CD8-positive, alpha-beta memory T cell (primary cell): ENCODE measurements at places on chromosomes 7 and 10.
A peak's percentile ranks its signal among the peaks of the same experiment; 100 is the strongest.

DNA sequence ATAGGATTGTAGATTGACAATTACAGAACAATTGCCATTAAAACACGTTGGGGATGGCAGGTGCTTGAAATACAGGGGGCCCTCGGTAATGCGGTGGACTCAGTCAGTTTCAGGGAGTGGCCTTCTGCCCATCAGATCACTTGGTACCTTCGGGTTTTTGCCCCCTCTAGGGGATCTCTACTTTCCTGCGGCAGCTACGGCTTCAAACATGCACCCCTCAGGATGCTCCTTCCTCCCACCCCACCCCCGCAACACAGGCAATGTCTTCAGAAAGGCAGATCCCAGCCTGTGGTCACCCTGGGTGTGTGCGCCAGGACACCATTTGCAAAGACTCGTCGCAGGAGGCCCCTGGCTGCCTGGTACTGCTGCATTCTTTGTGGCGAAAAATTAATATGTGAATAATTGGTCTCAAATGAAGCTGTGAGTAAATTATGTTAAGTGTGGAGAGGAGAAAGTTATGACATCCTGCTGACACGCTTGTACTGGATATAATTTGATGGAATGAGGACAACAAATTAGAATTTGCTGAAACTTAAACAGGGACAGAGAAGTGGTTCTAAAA is 431.0 kb upstream of the MKI67 start:
- DNase-seq: no peak

DNA sequence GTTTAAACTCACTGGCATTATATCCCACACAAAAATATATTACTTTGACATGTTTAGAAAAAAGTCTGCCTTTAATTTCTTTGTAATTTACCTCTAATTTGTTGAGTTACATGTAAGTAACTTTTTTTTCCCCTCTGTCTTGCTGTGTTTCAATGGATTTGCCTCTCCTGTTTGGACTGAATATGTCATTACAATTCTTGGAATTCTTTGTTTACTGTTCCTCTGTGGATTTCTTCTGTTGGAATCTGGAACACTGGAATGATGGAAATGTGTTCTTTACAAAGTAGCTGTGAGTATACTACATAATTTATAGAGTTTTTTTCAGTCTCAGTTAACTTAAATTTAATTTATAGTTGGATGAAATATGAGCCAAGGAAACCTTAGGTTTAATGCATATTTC is 30.4 kb downstream of the SEPTIN7 start:
- DNase-seq: no peak

DNA sequence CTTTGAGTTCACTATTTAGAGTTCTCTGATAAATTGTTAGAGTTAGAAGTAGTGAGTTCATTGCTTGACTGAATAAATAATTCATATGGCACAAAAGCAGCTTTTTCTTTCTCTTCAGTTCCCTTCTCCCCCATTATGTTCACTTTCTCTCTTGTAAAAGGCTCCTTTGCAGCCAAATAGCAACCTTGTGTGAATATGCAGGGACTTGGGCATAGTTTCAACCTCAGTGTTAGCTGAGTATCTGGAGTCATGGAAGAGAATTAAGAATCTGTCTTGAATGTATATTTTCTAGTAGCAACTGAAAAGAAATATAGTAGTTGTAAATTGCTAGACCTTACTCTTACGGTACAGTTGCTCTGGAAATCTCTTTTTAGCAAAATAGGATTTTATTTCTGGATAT is 31.9 kb downstream of the ZEB1 start:
- no peak for DNase-seq

- DNase-seq: no peak
Observed at GRCh38 chr10:116538456-116538855, 7.3 kb upstream of the PNLIP start.

DNA sequence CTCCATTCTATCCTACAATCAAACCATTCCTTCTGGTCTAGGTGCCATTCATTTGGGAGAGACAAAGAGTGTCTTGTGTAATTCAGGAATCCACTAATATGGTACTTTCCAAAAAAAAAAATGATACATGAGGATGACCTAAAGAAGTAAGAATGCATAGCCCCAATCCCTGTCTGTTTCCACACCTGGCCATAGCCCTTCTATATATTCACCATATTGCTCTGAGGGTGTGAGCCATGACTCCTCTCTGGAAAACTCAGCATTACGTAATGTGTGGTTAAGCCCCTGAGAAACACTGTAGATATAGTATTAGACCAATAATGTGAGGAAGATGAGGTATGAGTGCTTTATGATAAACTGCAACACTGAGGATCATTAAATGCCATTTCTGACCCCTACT is 592.7 kb downstream of the INHBA start:
- no peak for DNase-seq

DNA sequence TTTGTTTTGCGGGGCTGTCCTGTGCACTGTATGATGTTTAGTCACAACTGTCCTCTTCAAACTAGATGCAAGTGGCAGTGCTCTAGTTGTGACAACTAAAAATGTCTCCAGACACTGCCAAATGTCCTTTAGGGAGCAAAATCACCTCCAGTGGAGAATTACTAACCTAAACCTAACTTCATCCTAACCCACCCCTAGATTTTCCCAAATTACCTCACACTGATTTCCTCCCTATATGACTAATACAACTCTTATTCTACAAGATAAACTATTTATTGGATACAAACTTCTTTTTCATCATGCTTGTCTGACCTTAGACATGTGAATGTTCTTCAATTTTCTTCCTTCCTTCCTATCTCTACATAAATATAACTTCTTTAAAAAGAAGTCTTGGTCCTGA is 26.4 kb downstream of the PNPLA8 start:
- DNase-seq: no peak

- no peak for DNase-seq
Observed at GRCh38 chr10:114100848-114101741, 57.4 kb downstream of the ADRB1 start.

GRCh38 chr7:94396037-94396431 is 1.3 kb downstream of the COL1A2 start:
- no peak for DNase-seq

DNA sequence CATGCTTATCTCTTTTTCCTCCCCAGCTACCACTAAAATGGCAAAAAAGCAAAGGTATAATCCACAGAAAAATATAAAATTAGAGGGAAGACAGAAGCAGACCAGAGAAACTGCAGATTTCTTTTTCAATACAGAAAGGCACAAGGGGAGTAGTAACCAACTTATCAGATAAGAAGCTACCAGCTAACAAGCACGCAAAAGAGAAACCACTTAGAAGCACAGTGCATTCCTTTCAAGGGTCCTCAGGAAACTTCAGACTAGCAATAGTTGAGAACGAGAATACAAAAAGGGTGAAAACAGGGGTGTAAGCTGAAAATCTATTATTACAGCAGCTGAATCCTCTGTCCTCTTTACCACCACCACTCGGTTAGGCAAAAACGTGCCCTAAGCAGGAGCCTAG is 9.9 kb upstream of the OR2A5 start:
- no peak for DNase-seq

GRCh38 chr7:36509962-36510361 is 120.3 kb downstream of the ANLN start:
- no peak for DNase-seq

GRCh38 chr10:115572740-115573455 is 479.7 kb downstream of the ATRNL1 start:
- no peak for DNase-seq

DNA sequence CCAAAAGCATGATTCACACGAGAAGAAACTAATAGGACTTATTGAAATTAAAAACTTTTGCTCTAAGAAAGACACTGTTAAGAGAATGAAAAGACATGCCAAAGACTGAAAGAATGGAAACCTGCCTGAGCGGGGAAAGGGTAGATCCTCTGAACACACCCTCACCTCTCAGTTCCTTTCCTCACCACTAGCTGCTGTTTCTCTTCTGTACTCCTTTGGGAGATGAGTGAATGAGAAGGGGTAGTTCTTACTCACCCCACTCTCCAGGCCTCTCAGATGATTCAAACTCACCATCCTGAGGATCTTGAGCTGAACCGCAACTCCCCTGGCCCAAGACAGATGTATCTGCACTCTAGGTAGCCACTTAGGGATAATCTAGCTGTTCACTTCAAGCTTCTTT is 41.9 kb downstream of the IQUB start:
- DNase-seq: no peak

DNA sequence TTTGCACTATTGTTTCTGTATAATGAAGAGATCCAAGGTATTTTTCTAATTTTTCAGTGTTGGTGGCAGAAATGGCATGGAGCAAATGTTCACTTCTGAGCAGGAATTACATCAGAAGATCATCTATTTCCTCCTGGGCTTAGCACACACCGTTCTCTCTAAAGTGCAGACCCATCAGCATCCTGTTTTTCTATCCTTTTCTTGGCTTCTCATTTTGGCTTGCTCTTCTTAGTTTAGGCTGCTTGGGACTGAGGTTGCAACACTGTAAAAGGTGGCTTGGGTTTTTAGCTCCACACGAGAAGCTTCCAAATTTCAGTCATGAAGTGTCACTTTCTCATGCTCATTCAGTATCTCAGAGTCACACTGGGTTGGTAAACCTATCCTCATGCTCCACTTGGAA is 79.9 kb upstream of the SMIM30 start:
- DNase-seq: no peak

- DNase-seq: no peak
Observed at GRCh38 chr10:71222601-71223346, 10.4 kb downstream of the UNC5B start.

DNA sequence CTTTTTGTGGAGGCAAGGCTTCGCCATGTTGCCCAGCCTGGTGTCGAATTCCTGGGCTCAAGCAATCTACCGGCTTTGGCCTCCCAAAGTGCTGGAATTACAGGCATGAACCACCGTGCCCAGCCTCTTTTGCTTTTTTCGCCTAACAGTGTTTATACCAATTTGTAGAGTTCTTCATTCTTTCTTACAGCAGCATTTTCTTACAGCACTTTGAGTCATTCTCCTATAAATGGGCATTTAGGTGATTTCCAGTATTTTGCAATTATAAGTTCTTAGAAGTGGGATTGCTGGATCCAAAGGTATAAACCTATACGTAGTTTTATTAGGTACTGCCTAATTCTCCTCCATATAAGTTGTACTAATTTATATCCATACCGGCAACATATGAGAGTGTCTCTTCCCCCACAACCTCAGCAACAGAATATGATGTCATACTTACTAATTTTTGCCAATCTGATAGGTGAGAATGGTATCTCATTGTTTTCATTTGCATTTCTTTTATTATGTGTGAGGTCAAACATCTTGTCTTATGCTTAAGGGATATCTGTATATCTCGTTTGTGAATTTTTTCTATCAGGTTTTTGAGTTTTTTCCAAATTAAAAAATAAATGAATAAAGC is 39.1 kb downstream of the SUFU start:
- DNase-seq: no peak

GRCh38 chr10:124972637-124973036 is 30.7 kb downstream of the ZRANB1 start:
- no peak for DNase-seq

GRCh38 chr10:130799532-130799931 is 512.0 kb downstream of the TCERG1L start:
- no peak for DNase-seq

GRCh38 chr7:55534262-55534915 is 37.9 kb downstream of the VOPP1 start:
- peak; percentile 19 for DNase-seq

DNA sequence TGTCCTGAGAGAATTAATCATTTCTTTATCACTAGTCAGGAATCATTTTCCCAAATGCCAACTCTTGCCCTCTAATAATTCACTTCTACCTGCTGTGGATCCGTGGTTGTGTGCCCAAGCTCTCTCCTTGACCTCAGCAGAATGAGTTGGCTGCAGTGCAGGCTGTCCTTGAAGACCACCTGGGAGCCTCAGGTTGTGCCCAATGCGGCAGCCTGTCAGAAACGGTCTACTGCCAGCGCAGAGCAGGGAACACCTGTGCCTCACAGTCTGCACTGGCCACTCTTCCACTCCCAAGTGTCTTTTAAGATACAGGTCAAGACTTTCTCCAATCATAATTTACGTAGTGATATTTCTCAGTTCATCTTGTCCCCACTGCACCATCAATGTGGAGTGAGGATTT is 246.0 kb upstream of the PHF14 start:
- DNase-seq: no peak

- no peak for DNase-seq
Observed at GRCh38 chr7:99331002-99331401, 5.3 kb downstream of the ARPC1A start.

GRCh38 chr10:102453502-102453901 is 2.2 kb upstream of the C10orf95 start:
- no peak for DNase-seq

DNA sequence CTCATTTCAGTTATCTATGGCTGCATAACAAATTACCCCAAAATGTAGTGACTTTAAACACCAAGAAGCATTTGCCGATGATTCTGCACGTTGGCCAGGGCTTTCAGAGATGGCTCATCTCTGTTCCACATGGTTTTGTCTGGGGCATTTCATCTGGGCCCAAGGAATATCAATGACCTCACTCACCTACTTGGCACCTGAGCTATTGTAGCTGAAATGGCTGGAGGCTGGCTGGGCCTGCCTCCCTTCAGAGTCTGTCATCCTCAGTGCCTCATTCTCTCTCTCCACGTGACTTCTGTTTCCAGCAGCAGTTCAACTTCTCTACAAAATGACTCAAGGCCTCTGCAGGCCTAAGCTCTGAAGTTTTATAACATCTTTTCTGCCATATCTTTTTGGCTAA is 119.4 kb upstream of the PRR15 start:
- no peak for DNase-seq

DNA sequence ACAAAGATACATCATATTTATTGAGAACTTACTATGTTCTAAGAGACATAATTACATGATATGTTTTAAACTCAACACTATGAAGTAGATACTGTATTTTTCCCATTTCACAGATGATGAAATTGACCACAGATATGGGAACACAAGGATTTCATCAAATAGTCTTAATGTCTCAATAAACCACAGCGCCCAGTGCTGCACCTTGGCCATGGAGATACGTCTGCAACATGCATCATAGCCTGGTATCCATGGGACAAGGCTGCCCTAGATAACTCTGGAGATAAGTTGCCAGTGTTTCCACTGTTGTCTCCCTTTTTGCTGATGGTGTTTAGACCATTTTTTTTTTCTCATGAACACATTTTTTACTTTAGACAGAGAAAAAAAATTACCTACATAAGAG is 97.5 kb downstream of the GNAT3 start:
- no peak for DNase-seq

DNA sequence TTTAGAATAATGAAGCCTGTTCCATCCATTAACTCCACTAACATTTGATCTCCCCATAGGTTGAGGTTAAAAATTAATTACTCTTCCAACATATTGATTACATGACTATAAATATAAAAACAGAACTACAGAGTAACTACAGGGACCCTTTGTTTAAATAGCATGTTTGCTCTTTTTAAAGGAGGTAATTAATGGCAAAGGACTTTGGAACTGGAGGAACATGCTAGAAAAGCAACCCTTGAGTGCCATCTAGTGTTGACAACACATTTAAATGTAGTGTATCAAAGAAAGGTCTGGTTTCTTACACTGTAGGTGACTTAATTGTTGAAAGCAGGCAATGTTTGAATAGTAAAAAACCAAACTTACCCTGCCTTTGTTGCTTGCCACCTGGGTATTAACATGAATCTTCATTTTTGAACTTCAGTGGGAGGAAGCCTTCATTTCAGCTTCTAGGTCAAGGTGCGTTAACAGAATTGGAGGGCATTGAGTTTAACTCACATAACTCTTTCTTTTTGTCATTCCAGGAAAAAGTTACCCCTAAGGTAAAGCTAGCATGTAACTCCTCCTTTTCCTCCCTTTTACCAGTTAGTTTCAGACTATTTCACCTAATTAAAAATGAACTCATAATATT is 52.6 kb upstream of the CAPZA2 start:
- DNase-seq: no peak
